ENCODE measurements at places on chromosomes 2 and 18.

DNA sequence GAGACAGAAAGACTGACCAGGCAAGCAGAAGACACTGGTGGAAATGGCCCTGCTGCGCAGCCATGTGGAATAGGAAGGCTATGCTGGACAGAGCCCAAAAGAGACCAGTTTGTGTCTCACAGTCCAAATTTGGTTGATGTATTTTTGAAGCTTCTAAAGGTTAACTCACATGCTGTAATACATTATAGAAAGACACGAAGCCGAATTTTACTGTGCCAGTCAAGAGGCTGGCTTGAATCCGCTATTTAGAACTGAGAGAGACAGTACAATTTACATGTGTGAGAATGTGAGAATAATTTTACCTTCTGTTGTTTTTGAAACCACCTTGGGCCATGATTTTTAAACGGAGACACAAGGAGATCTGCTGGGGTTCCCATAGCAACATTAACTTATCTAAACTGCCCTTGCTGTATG is 113.6 kb downstream of the METTL8 start:
- H3K4me1 ChIP-seq: peaks cover 21% of the 10 kb centered on the region
- no peak overlapping the region for H3K4me3 ChIP-seq
- H3K27me3 ChIP-seq: no peaks in the 10 kb centered on the region

- peaks cover 3% of the 10 kb centered on the region for H3K27me3 ChIP-seq
- no peak overlapping the region for H3K4me3 ChIP-seq
- no peak for DNase-seq
These were observed 14.3 kb downstream of the CABLES1 start for GRCh38 chr18:23149570-23149969.

- H3K4me1 ChIP-seq: peaks cover 1% of the 10 kb centered on the region
- no peaks in the 10 kb centered on the region for H3K36me3 ChIP-seq
- no peak overlapping the region for H3K4me3 ChIP-seq
- no peaks in the 10 kb centered on the region for H3K27me3 ChIP-seq
- no peak for DNase-seq
These were observed 245.5 kb upstream of the KCNJ3 start for GRCh38 chr2:154452906-154453493.

- no peaks in the 10 kb centered on the region for H3K27me3 ChIP-seq
- H3K4me1 ChIP-seq: no peaks in the 10 kb centered on the region
- DNase-seq: no peak
- no peak overlapping the region for H3K4me3 ChIP-seq
These were observed 40.3 kb downstream of the ASB1 start for GRCh38 chr2:238467062-238467461.

DNA sequence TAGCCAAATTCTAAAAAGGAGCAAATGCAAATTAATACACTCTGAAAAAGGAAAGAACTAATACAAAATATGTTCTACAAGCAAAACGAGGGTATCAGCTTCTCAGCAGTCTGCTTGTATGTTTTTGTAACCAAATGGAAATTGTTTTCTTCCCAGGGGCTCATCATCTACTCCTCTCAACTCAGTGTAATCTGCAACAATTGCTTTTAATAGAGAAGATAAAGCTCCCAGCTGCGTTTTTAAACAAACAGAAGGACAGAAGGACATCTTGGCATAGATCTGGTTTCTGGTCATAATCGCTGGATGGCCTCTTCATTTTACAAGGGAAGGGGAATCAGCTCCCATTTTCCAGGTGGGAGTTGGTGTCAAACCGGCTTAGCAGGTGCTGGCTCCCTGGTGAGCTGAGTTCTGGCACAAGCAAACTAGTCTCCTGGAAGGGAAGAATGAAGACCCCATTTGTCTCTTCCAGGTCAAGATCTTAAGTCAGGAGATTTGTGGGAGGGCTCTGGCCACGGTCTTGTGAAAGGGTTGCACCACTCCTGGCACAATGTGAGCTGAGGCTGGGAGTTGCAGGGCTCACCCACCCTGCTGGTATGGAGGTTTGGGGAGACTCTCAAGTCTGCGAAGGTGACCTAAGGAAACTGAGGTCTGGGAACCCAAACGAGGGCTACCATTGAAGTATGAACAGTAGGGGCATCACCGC is 41.6 kb downstream of the NPPC start:
- DNase-seq: no peak
- H3K4me3 ChIP-seq: no peak overlapping the region
- peaks cover 3% of the 10 kb centered on the region for H3K36me3 ChIP-seq
- no peaks in the 10 kb centered on the region for H3K4me1 ChIP-seq
- peaks cover 6% of the 10 kb centered on the region for H3K27me3 ChIP-seq

DNA sequence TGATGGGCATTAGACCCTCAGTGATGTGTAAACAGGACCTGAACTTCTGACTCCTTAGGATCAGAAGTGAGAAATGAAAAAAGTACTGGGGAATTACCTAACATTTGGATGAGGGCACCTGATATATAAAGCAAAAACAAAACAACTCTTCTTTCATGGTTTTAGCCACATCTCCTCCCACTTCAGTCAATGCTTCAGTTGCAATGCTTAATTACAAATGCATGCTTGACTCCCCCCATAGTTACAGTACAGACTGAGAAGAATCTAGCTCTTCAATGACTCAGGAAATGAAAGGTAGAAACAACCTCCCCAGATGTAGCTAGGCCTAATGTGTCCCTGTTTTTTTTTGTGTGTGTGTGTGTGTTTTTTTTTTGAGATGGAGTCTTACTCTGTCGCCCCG is 276.8 kb upstream of the POU3F3 start:
- peaks cover 4% of the 10 kb centered on the region for H3K4me1 ChIP-seq
- H3K36me3 ChIP-seq: no peaks in the 10 kb centered on the region
- no peak overlapping the region for H3K4me3 ChIP-seq
- no peaks in the 10 kb centered on the region for H3K27me3 ChIP-seq
- DNase-seq: no peak

DNA sequence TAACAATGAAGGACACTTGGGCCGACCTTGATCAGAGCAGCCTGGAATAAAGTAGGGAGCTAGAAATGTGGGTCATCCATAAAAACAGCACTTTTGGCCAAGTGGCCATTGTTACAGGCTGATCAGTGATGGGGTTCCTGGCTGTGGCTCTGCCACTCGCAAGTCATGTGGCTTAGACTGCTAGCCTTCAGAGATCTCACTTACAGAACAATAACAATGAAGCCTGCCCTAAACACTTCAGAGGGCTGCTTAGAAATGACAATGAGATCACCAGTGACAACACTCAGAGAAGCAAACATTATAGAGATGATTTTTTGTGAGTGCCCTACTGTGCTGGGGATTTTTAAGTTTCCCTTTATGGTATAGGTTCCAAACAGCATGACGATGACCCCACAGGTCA is 107.9 kb upstream of the LMAN1 start:
- H3K36me3 ChIP-seq: peaks cover 5% of the 10 kb centered on the region
- DNase-seq: no peak
- H3K27me3 ChIP-seq: peaks cover 9% of the 10 kb centered on the region

GRCh38 chr2:191366199-191366598 is 121.0 kb downstream of the MYO1B start:
- H3K27ac ChIP-seq: no peak overlapping the region
- no peaks in the 10 kb centered on the region for H3K36me3 ChIP-seq
- no peak for DNase-seq
- H3K27me3 ChIP-seq: no peaks in the 10 kb centered on the region
- no peaks in the 10 kb centered on the region for H3K4me1 ChIP-seq
- H3K4me3 ChIP-seq: no peak overlapping the region

- no peak overlapping the region for H3K27ac ChIP-seq
- H3K4me1 ChIP-seq: peaks cover 8% of the 10 kb centered on the region
- H3K36me3 ChIP-seq: no peaks in the 10 kb centered on the region
- H3K27me3 ChIP-seq: no peaks in the 10 kb centered on the region
These were observed 113.0 kb downstream of the DNER start for GRCh38 chr2:229601396-229601795.

DNA sequence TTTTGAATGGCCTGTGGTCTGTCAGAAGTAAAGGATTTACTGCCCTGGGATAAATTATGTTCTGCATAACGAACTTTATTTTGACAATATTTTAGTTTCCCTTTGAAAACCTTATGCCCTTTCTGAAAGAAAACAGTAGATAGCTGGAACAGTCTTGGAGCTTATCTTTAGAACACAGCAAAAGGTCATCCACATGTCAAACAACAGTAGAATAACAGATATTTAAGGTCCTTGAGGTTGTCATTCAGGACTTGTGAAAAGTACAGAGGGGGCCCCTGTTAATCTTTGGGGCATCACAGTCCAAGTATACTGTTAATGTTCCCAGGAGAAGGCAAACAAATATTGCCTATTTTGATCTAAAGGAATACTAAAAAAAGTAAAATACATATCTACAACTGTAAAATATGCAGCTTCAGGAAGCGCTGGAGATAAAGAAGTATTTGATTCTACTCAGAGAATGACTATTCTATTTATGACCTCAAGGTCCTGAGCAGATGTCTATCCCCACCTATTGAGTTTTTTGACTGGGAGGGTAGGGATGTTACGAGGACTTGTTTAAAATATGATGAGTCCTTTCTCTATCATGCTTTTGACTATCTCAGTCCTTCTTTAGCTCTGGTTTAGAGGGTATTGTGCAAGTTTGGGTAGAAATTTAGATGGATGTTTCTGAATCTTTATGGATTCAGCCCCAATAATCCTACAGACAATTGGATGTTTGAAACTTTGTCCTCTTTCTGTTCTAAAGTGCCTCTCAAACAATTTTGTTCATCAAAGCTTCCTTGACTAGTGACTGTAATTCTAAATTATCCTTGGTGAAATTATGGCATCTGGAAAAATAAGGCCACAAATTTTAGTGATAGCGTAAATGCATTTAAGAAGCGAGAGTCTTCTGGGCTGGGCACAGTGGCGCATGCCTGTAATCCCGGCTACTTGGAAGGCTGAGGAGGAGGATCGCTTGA is 25.1 kb upstream of the TMEM214 start:
- H3K27me3 ChIP-seq: no peaks in the 10 kb centered on the region
- no peaks in the 10 kb centered on the region for H3K4me1 ChIP-seq
- no peak for DNase-seq
- H3K27ac ChIP-seq: no peak overlapping the region
- H3K4me3 ChIP-seq: no peak overlapping the region
- H3K36me3 ChIP-seq: peaks cover 5% of the 10 kb centered on the region

DNA sequence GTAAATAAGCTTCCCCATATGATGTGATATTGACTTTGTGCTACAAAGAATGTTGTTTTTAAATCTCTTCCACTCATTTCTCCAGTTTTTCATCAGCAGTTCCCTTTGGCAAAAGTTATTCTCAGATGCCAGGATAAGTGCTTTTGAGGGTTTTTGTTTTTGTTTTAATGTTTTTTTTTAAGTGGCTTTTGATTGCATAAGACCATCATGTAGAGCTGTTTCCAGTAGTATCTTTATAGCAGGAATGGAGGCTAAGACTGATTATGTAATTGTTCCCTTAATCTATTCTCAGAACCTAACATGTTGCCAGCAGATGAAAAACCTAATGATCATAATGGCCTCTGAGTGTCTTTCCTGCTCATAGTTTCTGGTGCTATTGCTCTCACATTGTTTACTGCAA is 77.9 kb downstream of the CABLES1 start:
- no peak overlapping the region for H3K27ac ChIP-seq
- no peak overlapping the region for H3K4me3 ChIP-seq
- no peaks in the 10 kb centered on the region for H3K36me3 ChIP-seq

DNA sequence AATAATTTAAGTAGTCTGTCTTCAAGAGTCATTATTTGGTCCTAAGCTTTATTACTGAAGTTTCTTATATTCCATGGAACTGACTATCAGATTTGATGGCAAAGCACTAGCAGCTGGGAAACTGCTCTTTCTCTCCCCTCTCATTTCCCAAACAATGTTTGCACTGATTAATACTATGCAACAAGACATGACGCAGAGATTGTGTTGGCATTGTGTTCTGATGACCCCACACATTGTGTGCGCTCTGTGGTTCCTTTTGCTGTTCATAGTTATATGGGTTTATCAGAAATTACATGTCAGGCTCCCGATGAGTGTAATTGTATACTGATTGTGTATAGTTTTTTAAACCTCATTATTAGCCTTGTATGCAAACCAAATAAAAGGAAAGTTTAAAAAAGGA is 331.6 kb upstream of the FANCL start:
- H3K4me3 ChIP-seq: no peak overlapping the region
- no peaks in the 10 kb centered on the region for H3K36me3 ChIP-seq
- DNase-seq: no peak
- H3K27me3 ChIP-seq: peaks cover 1% of the 10 kb centered on the region

Data from glutamatergic neuron (in vitro differentiated cells).